Hematopoietic multipotent progenitor cell treated with erythropoietin and hydrocortisone succinate and interleukin-3 and kit ligand, for 4 days (in vitro differentiated cells): ENCODE measurements at places on chromosomes 7 and 10.

DNA sequence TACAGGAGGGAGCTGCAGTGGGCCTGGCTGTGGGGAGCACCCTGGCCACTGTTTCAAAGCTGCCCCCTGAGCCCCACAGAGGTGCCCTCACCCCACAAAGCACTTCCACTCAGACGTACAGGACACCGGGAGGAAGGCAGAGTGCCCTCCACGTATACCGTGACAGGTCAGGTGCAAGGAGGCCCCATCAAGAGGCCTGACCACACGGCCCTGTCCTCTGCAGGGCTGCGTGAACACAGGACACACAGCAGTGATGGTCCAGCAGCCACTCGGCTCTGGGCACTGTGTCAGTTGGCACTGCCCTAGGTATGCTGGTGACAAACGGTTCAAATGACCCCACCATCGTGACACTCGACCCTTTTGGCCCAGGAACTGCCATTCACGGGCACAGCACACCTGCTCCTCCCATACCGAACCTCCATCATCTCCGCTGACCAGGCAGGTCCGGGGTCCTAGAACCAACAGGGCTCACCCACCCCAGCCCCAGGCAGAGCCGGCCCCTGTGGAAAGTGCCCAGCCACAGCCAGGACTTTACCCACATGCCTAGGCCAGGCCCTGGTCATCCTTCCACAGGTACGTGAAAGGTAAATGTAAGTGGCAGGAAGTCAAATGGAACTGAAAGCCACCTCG, 560.9 kb downstream of the PTPRN2 start:
- no peak for DNase-seq

- no peak for DNase-seq
These were observed 31.0 kb upstream of the PFKP start for GRCh38 chr10:3036155-3037021.

DNA sequence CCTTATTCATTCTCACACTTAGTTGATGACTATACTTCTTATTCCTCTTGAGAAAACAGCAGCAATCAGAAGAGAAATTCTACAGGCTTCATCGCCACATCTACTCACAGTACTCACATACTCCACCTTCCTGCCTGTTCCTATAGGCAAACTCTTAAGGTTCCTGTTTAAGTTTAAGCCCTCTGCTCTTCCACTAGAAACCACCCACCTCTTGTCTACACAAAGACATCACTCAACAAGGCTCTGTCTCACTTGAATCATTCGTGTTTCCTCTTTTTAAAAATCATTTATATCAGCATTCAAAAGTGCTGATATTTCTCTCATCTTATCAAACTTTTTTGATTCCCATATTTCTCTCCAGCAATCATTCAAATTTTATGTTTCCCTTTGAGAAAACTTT, 85.5 kb upstream of the ADO start:
- DNase-seq: no peak

GRCh38 chr10:95963991-95964389, 56.2 kb downstream of the CC2D2B start:
- peak; percentile 31 for DNase-seq

- no peak for DNase-seq
These were observed 18.5 kb downstream of the CSGALNACT2 start for GRCh38 chr10:43156590-43157341.

DNA sequence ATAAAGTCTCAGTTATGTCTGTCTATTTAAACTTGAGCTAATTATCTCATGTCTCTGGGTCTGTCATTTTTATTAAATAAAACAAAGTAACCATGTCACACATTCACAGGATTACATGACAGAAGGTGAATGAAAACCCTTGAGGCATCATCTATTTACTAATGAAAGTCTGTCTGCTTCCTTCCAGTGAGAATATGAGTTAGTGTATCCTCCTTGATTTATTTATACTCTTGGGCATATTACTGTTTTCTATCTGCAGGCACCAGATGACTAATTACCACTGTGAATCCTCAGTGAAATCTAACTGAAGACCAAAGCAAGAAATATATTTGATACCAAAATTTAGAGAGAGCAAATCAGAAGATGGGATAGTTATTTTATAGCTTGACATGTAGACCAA, 163.7 kb downstream of the CDC14C start:
- DNase-seq: no peak

GRCh38 chr7:42315103-42315502, 78.1 kb upstream of the GLI3 start:
- DNase-seq: no peak

DNA sequence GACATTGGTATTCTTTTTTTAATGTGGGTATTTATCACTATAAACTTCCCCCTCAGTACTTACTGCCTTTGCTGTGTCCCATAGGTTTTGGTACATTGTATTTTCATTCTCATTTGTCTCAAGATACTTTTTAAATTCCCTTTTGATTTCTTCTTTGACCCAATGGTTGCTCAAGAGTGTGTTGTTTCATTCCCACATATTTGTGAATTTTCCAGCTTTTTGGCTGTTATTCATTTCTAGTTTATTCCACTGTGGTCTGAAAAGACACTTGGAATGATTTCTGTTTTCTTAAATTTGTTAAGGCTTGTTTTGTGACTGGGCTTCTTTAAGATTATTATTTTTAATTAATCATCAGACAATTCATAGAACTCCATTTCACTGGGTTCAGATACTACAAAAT, 105.0 kb downstream of the EPC1 start:
- no peak for DNase-seq

DNA sequence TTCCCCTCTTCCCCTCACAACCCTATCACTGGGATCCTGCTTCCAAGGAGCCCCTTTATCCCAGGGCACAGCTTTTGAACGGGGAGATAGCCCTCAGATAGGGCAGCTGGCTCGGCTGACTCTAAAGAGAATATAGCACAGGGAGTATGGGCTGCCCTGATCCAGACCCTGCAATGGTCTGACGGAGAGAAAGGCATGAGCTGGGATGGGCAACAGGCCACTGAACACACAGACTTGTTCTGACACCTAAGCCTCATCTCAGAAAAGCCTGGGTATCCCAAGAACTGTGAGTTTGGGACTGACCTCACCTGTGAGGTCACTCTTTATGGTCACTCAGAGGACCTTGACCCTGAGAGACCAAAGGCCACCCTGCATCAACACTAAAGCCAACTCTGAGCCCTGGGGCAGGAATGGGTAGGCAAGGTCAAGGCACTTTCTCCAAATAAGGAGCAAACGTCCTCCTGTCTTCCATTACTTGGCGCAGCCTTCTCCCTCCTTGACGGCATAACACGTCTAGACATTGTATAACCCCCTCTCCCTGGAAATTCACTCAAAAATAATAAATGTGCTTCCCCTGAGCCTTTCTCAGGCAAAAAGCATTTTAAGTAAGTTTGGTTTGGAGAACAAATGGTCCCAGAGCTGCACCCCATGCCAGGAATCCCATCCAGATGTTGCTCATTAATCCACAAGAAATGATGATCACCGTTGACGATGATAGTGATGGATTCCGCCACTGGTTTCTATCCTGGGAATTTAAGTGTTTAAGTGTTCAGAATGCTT, 8.2 kb upstream of the LRRC18 start:
- no peak for DNase-seq

- no peak for DNase-seq
These were observed 71.7 kb downstream of the ARID5B start for GRCh38 chr10:61973169-61973568.

GRCh38 chr10:69295027-69295636, 16.8 kb downstream of the HK1 start:
- no peak for DNase-seq

GRCh38 chr10:27890971-27891370, 107.9 kb downstream of the ODAD2 start:
- no peak for DNase-seq

- peak; percentile 31 for DNase-seq
These were observed 73.0 kb upstream of the CABCOCO1 start for GRCh38 chr10:61589547-61590243.

- DNase-seq: no peak
These were observed 9.6 kb upstream of the AOC1 start for GRCh38 chr7:150842716-150843115.

- no peak for DNase-seq
These were observed 78.6 kb upstream of the SLC25A13 start for GRCh38 chr7:96400518-96400917.

- DNase-seq: no peak
These were observed 554.3 kb upstream of the MGMT start for GRCh38 chr10:128912568-128913311.

DNA sequence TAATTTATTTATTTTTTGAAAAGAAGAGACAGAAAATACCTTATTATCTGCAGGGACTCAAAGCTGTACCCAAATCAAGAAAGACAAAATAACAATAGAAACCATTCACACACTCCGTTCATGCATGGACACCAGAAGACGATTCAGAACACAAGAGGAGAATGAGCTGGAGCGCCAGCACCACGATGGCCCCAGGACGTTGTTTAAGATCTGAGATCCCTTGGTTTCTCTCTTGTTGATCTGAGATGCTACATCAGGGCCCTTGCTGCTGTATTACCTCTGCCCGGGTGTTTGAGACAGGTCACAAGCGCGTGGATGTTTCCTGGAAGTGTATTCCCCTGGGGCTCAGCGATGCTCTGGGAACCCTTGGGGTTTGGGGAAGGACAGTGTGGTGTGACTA, 46.8 kb downstream of the CHST3 start:
- DNase-seq: no peak

DNA sequence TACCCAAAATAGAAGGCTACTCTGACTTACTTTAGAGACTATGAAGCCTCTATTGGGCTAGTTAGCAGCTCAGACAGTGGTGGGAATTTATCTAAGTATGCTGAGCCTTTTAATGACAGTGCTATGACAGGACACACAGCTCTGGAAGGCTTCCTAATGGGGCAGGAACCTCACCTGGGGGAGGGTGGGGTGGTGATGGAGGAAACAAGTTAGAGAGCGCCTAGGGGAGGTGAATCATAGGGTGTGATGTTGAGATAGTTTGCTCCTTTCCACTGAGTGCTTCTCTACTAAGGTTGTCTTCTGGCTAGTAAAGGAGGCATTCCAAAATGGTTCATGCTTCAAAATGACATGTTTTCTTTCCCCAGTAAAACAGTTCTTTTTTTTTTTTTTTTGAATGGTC, 42.1 kb downstream of the PPP1R9A start:
- DNase-seq: no peak

GRCh38 chr7:96135241-96135640, 186.7 kb downstream of the SLC25A13 start:
- no peak for DNase-seq

DNA sequence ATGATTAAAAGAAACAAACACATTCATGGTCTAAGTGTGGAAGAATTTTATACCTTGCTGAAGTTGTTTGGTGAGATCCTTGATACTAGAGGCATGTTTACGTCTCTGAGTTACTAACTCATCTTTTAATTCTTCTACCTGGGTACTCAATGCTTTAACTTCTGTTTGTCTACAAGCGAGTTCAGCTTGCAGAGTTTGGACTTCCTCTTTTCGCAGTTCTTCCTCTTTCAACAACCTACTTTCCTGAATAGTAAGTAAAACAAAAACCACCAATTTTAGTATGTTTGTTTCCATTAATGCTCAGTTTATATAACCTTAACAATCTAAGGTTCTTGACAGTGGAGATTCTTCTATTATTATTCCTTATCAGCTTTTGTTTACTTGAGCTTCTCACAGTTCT, 42.9 kb downstream of the CCDC186 start:
- peak; percentile 78 for DNase-seq

- no peak for DNase-seq
These were observed 114.8 kb downstream of the TSPAN12 start for GRCh38 chr7:120743128-120743527.

- peak; percentile 90 for DNase-seq
These were observed 166.3 kb downstream of the NEURL1 start for GRCh38 chr10:103659674-103660363.

GRCh38 chr10:4776234-4776638, 49.8 kb upstream of the AKR1E2 start:
- DNase-seq: no peak

DNA sequence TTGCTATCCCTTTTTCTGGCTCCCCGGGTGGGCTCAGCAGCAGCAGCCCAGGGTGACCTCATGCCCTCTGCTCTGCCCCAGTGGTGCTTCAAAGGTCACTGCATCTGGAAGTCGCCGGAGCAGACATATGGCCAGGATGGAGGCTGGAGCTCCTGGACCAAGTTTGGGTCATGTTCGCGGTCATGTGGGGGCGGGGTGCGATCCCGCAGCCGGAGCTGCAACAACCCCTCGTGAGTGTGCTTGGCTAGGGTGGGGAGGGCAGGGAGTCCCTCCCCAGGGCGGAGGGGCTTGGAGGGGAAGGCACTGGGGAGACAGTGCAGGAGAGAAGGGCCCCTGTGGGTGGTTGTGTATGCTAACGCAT, 46.4 kb downstream of the TBATA start:
- no peak for DNase-seq

DNA sequence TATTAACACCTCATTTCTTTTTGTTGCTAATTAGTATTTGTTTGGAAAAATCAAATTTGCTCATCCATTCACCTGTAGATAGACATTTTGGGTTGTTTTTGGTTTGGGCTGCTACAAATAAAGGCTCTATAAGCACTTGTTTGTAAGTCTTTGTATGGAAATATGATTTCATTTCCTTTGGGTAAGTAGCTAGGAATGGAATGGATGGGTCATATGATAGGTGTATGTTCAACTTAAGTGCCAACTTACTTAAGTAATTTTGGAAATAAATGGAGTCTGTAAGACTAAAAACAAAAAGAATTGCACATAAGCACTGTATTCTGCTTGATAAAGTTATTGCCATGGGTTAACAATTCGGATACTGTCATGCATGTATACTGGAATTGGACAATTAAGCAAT, 157.7 kb upstream of the NAMPT start:
- DNase-seq: no peak

DNA sequence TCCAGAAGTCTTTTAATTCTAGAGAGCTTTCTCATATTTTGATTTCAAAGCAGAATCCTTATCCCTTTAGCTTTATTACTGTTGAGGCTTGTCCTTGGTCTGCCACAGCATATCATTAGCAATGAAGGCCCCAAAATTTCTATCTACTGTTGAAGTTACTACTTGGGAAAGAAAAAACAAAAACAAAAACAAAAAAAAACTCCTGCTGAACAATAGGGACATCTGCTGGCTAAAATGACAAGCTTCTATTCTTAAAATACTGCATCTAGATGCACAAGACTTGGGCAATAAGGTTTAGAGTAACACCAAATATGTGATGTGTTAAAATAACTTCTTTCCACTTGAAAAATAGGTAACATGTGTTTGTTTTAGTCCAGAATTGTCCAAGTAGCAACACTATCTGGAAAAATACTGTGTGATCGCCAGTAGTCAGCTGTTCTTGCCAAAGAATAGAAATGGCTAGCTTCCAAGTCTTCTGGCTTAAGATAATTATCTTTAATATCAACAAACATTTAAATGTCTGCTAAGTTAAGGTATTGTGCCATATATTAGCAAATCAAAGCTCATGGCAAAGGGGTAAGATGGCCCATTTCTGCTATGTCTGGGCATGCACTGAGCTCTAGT, 3.8 kb upstream of the DMTF1 start:
- peak; percentile 72 for DNase-seq

- peak; percentile 90 for DNase-seq
These were observed at the start of gene PDSS1 for GRCh38 chr10:26697163-26697921. Gene PDSS1, plus strand, starts transcription at chr10:26697701. Its CDS starts 11 bp downstream, at chr10:26697712.

GRCh38 chr7:141287936-141288335, 214.1 kb downstream of the TMEM178B start:
- DNase-seq: no peak
